IMR-90 (cell line): ENCODE measurements at places on chromosomes 1 and 21.

DNA sequence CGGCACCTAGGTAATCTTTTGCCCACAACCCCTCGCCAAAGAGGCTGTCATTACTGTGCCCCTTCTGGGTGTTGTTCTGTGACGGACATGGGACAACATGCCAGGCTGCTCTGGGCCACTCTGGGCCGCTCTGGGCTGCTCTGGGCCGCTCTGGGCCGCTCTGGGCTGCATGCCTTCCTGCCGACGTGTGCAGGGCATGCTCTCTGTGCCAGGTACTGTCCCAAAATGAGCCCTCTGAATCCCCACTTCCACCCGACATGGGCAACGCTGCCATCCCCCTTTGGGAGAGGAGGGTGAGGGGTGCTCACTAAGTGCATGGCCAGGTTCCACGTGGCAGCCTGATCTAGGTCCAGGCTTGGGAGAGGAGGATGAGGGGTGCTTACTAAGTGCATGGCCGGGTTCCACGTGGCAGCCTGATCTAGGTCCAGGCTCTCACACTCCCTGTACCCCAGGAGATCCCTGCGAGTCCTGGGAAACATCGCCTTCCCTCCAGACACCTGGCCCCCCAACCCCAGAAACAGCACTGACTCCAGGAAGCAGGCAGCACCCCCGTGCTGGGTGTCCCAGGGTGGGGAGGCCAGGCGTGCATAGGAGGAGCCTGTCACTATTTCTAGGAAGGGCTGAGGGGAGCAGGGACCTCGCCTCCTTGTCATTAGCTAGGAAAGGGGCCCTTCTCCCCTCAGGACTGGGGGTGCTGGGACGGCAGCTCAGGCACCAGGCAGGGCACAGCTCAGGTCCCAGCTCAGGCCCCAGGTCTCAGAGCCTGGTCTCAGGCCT is 16.5 kb downstream of the TTC34 start:
- no peak for DNase-seq

DNA sequence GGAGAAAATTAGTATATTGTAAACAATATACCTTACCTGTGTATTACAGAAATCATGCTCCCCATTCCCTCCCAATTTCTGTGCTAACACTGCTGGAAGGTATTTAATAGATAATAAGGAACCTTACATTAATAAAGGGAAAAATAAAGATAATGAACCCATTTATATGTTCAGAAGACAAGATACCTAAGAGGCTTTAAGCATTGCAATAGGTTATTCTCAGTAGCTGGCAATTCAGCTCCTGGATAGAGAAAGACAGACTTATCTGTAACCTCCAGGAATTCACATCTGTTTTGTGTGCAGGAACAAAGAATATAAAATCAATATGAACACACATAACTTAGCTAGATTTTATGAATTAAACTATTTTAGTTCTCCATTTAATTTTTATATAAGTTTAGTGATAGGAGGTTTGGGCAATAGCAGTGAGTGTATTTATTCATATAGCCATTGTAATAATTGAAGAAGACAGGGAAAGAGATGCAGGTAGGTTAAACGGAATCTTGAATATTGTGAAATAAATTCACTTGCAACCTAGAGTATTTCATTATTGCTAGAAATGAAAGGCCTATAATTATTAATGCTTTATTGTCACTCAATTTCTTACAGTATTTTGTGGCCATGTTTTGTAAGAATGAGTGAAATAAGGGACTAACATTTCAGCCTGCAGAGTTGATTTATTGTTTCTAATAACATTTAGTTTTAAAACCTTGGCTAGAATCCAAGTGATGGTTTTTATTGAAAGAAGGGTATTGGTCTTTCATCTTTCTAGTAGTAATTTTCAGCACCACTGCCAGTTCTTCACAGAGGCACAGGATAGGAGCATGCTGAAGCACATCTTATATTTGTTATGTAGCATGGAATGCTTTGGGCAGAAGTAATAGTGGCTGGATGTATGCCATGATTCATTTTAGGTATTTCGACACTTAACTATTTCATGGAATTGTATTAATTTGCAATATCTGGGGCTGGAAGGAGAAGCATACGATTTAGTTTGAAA is 1.5 kb downstream of the XPR1 start:
- DNase-seq = peak; percentile 57

DNA sequence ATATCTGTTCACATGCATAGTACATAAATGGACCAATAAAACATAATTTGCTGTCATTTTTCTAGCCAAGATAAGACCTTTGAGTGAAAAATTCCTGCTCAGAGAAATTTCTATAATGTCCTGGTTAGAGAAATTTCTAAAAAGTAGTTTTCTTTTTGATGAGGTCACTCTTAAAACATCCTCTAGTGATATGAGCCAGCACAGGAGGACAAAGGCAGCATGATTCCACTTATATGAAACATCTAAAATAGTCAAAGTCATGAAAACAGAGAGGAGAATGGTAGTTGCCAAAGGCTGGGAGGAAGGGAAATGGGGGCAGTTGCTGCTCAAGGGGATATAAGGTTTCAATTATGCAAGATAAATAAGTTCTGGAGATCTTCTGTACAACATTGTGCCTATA is 239.4 kb downstream of the BACH1 start:
- DNase-seq = peak; percentile 79

DNA sequence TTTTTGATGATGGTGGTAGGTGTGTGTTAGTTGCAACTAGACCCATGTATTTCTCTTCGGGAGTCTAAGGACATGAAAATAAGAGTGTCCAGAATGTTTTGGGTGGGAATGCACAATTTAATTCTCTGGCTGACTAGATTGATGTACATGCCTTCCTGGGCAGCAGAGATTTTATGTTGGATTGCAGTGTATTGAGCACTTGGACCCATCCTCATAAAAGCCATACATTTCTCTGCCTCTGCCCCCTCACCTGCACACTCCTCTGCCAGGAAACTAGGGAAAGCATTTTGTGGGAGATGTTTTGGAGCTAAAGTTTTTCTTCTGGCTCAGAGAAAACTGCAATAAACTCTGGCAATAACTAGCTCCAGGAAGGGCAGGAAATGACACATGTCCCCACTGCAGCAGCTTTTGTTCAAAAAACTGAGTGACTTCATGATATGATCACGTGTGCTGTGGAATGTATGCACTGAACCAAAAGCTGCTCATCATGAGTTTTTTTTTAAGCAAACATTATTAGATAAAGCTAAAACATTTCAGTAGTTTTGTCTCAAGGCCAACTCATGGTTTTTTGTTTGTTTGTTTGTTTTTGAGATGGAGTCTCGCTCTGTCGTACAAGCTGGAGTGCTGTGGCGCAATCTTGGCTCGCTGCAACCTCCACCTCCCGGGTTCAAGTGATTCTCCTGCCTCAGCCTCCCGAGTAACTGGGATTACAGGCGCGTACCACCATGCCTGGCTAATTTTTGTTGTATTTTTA is 17.6 kb downstream of the RIT1 start:
- DNase-seq = peak; percentile 91

DNA sequence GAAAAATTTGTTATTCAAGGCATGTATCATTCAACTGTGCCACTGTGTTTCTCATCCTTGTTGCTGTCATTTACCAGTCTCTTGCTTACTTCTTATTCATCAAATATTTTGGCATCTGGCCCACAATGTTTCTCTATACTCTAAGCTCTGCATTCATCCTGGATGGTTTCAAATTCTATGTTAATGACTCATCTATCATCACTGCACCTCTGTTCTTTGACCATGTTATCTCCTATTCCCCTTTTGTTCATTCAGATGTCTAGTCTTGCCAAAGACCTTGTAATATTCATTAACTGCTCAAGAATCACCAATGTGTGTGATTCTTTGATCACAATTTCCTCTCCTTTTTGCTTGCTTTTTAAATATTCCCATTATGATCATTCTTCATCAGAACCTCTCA is 54.6 kb upstream of the PRKACB start:
- peak; percentile 51 for DNase-seq

GRCh38 chr1:10721381-10722321 is 74.8 kb downstream of the CASZ1 start:
- no peak for DNase-seq

DNA sequence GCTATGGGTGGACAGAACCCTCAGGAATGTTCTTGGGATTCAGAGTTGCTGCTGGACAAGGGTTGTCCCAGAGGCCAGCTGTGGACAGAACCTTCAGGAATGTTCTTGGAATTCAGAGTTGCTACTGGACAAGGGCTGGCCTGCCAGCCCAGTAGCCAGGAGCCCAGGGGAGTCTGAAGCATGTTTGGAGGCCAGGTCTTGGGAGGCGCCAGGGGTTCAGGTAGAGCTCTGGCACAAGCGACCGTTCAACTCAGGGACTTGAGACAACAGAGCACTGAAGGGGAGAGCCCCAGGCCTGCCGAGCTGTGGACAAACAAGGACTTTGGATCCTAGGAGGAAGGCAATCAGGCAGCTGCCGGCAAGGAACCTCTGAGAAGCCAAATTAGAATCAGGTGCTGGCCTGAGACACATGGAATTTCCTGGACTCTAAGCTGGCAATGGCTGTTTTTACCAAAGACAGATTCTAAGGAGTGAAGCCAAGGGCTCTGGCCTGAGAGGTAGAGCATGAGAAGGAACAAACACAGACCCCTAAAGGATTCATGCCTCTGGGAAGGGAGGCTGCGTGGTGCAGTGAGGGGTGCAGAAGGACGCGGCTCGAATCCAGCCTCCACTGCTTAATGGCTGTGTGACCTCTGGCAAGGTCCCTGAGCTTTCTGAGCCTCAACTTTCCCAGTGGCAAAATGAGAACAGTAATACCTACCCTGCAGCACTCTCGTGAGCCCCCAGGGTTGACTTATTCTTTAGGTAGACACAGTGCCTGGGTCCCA is 13.4 kb downstream of the PLA2G5 start:
- no peak for DNase-seq

DNA sequence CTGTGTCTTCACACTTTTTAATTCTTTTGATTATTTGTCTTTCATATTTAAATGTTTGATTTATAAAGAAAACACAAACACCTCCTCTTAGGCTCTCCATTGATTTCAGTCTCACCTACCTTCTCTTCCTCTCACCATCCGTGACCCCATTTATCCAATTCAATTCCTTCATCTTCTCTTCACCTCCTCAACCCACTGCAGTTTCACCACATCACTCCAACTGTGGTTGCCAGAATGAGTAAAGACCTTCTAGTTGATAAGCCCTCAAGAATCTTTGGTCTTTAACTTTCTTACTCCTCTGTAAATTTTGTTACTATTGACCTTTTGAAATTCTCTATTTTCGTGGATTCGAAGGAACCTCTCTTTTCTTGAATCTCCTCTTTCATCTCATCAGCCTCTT is 260.7 kb downstream of the CHRM3 start:
- no peak for DNase-seq

- no peak for DNase-seq
Observed at GRCh38 chr1:18203645-18204044, 96.0 kb downstream of the IGSF21 start.

GRCh38 chr1:203045336-203045735 is 19.0 kb downstream of the PPFIA4 start:
- no peak for DNase-seq

DNA sequence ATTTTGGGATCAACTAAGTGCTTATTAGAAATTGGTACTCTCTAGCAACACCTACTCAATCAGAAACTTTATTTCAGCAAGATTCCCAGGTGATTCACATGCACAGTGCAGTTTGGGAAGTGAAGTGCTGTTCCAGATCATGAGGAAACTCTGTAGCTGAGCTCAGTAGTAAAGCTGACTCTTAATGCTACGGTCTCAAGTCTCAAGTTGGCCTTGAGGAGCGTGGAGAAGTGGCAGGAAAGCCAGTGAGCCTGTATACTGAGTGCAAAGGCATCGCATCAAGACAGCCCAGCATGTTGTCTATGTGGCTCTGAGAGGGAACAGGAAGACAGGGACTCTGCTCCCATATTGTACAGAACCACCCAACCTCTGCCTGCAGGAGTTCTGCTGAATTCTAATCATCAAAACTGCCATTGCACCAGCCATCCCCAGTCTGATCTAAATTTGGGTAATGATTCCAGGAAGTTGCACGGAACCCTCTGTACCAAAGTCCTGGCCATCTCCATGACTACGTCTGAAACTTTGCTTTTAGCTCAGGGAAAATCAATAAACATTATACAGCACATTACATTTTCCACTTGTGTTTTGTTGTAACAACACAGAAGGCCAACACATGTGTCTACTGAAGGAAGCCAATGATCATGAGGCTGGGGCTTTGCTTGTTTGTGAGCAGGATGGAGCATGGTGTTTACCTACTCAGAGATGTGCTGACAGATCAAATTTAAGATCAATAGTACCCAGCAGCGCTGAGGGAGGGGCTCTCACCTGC is 105.1 kb upstream of the TLR5 start:
- no peak for DNase-seq

DNA sequence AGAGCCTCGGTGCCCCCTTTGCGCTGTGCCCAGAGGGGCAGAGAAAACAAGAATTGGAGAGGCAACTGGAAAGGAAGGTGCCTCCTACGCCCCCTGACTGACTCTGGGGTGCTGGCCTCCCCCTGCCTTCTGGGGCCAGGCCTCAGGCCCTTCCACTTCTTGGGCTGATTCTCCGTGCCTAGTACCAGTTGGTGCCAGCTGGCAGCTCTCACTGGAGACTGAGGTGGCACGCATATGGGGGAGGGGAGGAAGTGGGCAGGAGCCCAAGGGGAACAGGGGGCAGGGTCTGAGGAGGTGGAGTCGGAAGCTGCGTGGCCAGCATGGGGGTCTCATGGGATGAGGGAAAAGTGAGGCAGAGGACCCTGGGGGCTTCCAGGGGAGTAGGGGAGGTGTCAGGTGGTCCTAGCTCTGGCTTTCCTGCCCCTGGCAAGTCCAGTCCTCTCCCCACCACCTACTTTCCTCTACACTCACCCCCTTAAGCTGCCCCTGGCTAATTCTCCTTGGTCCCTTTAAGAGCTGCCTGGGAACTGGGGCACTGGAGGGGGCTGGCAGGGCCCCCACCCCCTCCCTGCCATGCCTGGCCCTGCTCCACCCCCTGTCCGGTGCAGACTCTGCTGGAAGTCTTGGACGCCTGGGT is 6.5 kb upstream of the SEMA4A start:
- DNase-seq = no peak

- peak; percentile 67 for DNase-seq
Observed at GRCh38 chr1:219304227-219305226, 130.8 kb downstream of the LYPLAL1 start.

DNA sequence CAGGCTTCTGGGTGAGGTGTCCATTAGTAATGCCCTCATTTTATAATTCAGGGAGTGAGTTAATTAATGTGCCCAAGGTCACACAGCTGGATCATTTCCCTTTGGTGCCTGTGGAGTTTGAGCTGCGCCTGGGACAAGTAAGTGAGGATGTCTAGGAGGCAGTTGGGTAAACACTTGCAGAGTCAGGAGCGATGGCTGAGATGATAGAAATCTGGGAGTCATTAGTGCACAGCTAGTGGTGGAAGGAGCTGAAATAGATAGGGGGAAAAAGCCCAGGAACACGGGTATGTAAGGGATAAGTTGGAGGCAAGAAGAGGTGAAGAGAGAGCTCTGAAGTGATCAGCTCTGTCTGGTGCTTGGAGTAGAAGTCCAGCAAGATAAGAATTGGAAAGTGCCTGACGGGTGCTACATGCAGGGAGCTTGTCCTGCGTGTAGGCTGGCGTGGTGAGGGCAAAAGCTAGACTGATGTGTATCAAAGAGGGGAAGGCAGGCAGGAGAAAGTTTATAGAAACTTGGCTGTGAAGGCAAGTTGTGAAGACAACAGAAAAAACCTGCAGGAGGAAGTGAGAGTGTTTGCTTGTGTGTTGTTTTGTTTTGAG is 1.7 kb upstream of the SCAF4 start:
- peak; percentile 7 for DNase-seq

- peak; percentile 82 for DNase-seq
Observed at GRCh38 chr1:8456308-8456912, 138.5 kb downstream of the SLC45A1 start.
